Stimulated activated CD8-positive, alpha-beta memory T cell treated with anti-CD3 and anti-CD28 coated beads, Interleukin-4, amount 100 ng/mL, for 4 hours (primary cell): ENCODE measurements at places on chromosomes 2 and 18.

DNA sequence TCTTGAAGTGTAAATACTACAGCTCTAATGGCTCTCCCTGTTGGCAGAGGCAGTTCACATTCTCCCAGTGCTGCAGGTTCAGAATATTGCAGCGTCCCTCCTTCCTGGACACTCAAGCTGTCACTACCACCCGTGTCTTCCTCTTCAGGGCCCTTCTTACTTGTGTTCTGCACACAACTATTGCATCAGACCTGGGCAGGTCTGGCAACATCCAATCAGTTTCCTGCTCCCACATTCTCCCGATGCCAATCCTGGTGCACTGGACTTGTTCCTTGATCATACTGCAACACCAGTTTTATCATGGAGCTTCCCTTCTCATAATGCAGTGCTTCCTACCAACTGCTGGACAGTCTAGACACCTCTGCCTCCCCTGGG lies 161.5 kb downstream of the CAPN13 start:
- no peak for DNase-seq

DNA sequence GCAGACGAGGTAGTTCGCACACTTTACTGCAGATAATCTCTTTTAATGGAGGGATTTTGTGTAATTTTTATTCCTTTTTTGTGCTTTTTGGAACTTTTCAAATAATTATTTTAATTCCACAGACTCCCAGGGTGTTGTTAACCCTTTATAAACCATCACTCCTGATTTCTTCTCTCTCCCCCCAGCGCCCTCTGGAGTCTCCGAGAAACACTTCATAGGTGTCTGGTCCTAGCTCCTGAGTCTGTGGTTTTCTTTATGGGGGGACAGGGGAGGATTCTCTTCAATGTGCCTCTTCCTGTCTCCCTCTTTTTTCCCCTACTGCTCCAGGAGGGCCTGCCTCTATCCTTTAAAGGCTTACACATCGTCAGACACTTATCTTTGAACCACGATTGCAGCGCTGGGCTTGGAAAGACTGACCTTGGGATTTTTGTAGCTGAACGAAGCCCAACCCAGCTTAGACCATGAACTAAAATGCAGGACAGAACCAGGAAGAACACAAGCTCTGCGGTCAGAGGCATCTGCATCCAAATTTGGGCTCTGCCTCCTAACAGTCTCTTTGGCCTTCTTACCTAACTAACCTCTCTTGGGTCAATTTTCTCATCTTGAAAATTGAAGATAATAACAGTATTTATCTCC lies 7.1 kb upstream of the PKDCC start:
- DNase-seq = no peak

GRCh38 chr2:205835251-205835791 lies 153.0 kb downstream of the NRP2 start:
- no peak for DNase-seq

DNA sequence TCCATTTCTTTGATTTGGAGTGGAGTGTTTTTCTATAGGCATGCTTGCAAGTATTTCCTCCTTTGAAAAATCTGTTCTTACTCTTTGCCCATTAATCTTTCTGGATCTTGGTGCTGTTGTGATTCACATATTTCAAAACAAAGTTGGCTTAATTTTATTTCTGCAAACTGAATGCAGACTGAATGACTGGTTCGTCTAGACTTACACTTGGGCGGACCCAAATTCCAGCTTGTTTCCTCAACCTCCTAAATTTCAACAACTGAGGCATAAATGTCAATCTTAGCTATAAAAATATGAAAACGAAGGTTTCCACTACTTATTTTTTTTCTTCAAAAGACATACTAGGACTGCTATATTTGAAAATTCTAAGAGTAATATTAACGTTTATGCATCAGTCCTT lies 59.0 kb downstream of the ANKRD44 start:
- DNase-seq = no peak

DNA sequence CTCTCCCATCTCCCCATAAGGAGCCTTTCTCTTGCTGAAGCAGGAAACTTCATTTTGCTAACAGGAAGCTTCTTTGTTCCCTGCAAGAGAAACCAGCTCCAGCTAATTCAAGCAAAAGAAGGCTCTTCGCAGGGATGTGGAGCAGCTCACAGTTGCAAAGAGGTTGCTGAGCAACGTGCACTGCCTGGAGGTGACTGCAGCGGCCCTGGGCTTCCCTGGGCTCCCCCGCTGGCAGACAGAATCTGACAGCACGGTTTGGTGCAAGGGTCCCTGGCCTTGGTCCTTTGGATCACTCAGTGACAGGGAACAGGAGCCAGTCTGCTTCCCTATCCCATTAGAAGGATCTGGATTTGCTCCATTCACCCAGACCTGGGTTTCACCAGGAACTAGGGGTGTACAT lies 25.8 kb downstream of the GPR55 start:
- DNase-seq = no peak

DNA sequence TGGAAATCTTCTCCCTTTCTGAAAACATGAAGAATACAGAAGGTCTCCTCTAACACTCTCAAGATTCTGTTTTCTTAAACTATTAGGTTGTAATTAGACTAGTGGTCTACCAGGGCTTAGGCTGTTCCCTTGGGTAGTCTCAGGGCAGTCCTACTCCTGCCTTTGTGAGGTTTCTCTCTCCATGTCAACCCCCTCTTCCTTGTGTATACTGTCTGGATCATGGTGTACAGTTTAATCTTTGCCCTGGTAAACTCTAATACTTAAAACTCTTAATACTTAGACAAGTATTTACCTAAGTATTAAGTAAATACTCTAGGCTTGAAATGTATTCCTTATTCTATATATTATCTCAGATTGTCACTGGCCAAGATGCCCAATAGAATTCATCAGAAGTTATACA lies 480.3 kb upstream of the TNP1 start:
- DNase-seq = no peak

DNA sequence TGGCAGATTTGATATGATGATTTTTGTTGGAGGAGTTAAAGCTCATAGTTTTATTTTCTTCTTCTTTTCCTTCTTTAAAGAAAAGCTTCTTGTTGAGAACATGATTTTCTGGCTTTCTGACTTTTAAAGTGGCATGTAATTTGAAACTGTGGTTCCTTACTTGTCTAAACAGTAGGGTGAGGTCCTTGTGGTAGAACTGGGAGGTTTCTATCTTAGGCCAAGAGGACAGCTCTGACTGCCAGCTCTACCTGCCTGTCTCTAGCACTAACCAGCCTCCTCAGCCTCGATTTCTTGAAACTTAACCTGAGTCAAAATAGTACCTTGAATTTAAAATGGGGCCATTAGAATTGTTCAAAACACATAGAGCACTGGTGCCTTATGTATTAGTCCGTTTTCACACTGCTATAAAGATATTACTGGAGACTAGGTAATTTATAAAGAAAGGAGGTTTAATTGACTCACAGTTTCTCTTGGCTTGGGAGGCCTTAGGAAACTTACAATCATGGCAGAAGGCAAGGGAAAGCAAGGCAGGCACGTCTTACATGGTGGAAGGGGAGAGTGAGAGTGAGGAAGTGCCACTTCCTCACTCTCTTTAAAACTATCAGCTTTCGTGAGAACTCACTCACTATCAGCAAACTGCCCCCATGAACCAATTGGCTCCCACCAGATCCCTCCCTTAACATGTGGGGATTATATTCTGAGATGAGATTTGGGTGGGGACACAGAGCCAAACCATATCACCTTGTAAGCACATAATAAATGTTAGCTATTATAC lies 119.0 kb downstream of the CERS6 start:
- DNase-seq = no peak

DNA sequence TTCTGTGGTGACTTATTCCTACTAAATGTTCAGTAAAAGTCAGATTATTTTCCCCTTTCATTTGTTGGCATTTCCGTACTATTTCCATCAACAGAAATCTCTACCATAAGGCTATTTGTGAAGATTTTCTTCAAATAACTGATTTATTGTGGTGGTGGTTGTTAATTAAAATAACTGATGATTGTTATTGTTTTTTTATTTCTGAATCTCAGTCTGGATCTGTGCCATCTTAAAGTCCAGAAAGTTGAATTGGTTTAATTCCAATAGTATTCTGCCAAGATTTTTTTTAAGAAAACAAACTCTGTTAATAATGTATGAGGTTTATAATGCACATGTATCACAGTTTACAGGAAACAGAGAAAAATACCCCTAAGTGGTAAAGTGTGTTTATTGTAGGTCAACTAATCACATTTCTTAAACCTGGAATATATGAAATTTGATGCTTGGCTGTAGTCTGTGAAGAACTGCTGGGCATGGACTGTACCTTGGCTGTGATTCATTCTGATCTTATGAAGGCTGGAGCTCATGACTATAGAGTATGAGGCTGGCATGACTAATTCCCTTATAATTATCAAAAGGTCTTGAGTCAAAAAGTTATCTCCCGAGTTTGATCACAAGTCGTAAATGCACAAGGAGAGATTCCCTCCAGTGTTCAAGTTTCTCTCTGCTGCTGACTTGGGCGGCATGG lies 134.2 kb upstream of the RND3 start:
- DNase-seq = no peak

GRCh38 chr18:7172611-7173010 lies 55.0 kb upstream of the LAMA1 start:
- DNase-seq = no peak

GRCh38 chr18:46754661-46755292 lies 2.1 kb downstream of the ST8SIA5 start:
- no peak for DNase-seq

- DNase-seq = no peak
These were observed 92.3 kb downstream of the STK39 start for GRCh38 chr2:168155046-168155445.

- DNase-seq = no peak
These were observed 239.8 kb downstream of the SEPTIN10 start for GRCh38 chr2:109373791-109374547.

DNA sequence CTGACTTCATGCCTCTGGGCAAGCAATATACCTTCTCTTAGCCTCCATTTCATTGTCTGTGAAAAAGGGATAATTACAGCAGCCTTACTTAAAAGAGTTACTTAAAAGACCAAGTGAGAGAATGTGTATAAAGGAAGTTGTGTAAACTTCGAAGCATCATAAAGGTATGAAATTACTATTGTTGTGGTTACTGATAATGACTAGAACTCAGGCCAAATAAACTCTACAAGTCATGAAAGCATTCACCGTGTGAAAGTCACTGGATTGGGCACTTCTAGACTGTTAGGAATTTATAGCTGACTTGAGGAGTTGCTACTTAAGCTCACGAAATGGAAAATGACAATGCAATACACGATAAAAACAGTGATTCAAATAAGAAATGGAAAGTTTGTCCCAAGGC lies 67.4 kb upstream of the HAAO start:
- no peak for DNase-seq

GRCh38 chr2:169778446-169778845 lies 20.2 kb upstream of the SSB start:
- no peak for DNase-seq

GRCh38 chr2:225411452-225411851 lies 11.9 kb downstream of the NYAP2 start:
- no peak for DNase-seq

- no peak for DNase-seq
These were observed 10.5 kb upstream of the FAM124B start for GRCh38 chr2:224412141-224413015.

DNA sequence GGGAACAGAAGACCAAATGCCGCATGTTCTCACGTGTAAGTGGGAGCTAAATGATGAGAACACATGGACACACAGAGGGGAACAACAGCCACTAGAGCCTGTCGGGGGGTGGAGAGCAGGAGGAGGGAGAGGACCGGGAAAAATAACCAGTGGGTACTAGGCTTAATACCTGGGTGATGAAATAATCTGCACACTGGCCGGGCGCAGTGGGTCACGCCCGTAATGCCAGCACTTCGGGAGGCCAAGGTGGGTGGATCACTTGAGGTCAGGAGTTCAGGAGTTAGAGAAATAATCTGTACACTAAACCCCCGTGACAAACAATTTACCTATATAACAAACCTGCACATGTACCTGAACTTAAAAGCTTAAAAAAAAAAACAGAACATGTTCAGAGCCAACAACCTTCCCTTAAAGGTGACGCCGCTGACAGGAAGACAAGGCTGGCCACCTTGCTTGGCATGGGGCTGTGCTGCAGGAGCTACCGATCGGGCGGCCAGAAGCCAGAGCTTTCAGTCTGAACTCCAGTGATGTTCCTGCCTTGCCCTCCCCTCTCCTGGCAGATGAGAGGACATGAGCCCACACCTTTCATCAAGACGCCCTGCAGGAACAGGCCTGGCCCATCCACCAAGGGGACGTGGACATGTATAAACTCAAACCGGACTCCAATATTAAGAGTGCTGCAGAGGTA lies 11.2 kb downstream of the SLC66A2 start:
- no peak for DNase-seq

DNA sequence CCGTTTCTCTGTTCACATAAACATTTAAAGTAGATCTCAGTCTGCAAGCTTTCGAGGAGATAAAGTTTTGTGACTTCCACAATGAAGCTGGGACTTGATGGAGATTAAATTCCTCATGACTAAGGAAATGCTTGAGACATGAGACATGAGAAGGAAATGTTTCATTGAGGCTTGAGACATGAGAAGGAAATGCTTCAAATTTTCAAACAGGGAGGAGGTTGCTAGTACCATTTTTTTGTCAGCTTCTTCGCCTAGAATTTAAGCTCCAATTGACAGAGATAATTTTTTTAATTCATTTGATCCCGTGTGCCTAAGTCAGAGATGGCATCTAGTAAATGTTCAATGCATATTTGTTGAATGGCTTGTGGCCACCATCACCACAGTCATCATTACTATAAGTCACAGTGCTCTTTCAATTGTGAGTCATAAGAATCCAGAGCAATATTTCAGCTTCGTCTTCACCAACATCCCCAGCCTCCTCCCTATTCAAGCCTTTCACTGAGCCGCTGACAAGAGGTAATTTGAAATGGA lies 543 bp upstream of the MARCHF4 start:
- no peak for DNase-seq

DNA sequence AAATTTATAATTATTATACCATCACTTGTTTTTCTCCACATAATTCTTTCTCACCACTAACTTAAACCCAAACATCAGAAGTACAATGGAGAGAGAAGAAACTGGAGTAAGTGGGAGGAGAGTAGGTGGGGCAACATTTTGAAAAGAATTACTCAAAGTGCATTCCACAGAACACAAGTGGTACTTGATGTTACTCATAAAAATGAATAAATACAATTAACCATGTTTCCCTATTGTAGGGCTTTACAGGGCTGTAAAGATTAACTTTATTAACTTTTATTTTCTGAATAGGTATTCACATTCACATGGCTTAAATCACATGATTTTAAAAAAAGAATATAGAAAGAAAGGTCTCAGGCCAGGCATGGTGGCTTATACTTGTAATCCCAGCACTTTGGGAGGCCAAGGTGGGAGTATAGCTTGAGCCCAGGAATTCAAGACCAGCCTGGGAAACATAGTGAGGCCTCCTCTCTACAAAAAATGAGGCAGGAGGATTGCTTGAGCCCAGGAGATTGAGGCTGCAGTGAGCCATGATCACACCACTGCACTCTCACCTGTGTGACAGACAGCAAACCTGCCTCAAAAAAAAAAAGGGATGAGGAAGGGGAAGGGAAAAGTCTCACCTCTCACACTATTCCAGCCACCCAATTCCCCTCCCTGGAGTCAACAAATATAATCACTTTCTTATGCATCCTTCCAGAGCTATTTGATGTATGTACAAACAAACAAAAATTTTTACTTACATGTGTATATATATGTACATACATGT lies 47.1 kb downstream of the KCNG3 start:
- DNase-seq = no peak
